ENCODE measurements at places on chromosomes 1 and 21.

- no peak for DNase-seq
These were observed 33.4 kb upstream of the SMYD2 start for GRCh38 chr1:214247501-214248041.

- no peak for DNase-seq
These were observed 80.9 kb upstream of the SYT6 start for GRCh38 chr1:114234408-114235124.

DNA sequence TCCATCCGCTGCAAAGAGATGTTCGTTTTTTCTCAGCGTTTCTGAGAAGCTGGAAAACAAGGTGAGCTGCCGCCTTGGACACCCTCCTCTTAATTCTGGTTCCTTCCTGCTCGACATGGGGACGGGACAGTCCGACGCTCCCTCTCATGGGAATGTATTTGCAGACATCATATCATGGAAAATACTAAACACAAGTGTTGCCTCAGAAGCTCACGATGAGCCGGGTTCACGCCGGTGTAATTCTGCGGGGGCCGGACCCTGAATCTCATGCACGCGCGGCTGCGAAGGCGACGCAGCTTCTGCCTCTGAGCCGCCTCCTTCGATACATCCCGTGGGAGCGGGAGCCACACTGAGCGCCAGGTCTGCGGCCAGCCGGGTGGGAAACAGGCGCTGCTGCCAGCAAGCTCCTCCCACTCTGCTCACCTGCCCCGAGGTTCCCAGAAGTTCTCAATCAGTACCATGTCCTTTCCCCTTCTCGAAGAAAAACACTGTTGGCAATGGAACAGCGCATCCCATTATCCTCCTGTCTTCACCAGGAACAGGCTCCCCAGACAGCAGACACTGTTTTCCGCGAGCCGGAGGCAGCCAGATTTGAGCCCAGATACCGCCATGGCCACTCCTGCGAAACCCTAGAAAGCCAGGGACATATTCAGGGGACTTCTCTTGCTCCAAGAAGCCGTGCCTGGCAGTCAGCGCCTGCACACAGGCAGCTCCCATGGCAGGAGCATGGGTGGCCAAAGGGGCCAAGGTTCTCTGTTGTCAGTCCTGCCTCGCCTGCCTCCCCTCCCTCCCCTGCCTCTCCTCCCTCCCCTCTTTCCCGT is 98.0 kb downstream of the WDR4 start:
- DNase-seq: no peak

DNA sequence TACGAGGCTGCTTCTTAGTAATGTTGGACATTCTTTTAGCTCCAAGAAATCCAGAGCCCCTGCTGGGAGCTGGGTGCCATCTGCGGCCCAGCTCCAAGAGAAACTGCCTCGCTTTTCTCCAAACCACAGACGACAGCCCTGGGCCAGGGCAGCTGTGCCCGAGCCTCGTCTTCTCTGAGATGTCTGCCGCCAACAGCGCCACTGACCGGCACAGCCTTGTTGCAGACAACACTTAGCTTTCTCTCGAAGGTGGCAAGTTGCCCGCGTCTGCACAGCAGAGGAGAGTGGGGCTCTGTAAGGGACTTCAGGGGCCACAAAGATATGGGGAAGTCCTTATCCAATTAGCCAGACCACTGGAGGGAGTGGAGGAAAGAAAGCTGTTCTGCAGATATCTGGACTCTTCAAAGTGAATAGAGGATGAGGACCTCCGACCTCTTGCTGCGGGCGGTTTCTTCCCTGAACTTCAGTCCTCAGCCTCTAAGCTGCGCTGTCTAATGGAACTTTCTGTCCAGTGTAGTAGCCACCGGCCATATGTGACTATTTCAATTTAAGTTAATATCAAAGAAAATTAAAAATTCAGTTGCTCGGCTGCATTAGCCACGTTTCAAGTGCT is 63.9 kb upstream of the DISP3 start:
- no peak for DNase-seq

- no peak for DNase-seq
These were observed 1.9 kb downstream of the RGS18 start for GRCh38 chr1:192160196-192160595.

- no peak for DNase-seq
These were observed 10.2 kb upstream of the TARBP1 start for GRCh38 chr1:234489007-234489697.

- no peak for DNase-seq
These were observed 80.3 kb downstream of the OSBPL9 start for GRCh38 chr1:51697166-51697565.

GRCh38 chr1:221723018-221723847 is 18.7 kb downstream of the DUSP10 start:
- DNase-seq: no peak

- DNase-seq: no peak
These were observed 85.5 kb downstream of the FBXO2 start for GRCh38 chr1:11568687-11569086.

DNA sequence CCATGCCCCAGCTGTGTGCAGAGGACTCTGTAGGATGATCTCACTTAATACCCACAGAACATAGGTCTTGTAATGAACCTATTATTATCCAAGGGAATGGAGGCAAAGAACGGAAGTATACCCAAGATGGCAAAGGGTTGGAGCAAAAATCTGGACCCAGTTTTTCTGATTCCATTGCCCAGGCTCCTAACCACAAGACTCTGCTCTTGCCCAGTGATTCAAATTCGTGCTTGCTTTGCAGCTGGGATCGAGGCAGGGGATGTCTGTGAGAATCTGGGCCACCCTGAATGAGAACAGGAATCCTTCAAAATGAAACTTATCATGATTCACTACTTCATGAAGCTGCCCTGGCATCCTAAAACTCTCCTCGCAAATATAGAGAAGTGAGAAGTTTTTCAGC is 97.5 kb upstream of the KCNJ6 start:
- no peak for DNase-seq

GRCh38 chr1:157868654-157869053 is 27.0 kb upstream of the CD5L start:
- no peak for DNase-seq

DNA sequence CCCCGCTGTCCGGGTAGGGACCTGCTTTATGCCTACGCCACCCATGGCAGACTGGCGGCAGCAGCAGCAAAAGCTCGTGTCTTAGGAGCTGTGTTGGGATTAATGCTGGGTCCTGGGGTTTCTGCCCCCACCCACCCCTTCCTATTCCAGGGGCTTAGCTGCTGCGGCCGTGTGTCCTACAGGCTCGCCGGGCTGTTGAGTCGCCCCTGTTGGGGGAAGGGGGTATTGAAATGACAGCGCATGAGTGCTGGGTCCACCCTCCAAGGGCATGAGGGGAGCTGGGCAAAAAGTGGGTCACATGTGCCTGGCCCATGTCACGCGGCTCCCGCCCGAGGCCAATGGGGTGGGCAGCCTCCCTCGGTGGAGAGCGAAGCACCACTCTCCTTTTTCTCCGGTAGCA is 118.3 kb upstream of the COL6A1 start:
- no peak for DNase-seq

- no peak for DNase-seq
These were observed 21.9 kb downstream of the LRRC8D start for GRCh38 chr1:89842567-89843272.

- no peak for DNase-seq
These were observed 286.2 kb upstream of the DUSP10 start for GRCh38 chr1:222028116-222028515.

DNA sequence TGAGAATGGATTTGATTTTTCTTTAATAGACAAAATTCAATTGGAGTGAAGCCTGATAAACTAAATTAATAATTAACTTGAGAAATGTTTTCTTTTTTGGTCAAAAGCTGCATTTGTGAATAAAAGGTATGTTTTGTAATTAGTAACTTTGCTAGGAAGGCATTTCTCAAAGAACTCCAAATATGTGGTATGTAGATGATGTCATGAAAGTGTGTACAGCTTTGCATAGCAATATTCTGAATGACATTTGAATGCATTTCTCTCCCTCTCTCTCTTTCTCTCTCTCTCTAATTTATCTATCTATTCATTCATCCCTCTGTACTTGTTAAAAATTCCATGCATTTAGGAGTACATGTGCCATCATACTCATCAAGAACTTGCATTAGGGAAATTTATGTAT is 109.1 kb upstream of the ADAMTS5 start:
- no peak for DNase-seq

DNA sequence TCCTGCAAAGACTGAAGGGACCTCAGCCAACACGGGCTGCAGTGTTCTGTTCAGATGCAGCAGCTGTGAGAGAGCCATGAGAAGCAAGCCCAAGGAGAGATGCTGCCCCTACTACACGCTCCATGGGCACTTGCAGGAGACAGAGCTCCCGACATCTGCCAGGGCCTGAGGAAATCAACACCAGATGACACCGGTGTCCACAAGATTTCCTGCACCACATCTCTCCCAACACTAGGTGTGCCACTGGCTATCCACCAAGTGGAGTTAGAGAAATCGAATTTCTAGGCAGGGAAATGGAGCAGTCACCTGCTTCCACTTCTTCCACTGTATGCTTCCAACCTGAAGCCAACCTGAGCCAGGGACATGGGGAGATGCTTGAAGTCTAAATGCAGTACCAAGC is 445.3 kb downstream of the RWDD3 start:
- no peak for DNase-seq

DNA sequence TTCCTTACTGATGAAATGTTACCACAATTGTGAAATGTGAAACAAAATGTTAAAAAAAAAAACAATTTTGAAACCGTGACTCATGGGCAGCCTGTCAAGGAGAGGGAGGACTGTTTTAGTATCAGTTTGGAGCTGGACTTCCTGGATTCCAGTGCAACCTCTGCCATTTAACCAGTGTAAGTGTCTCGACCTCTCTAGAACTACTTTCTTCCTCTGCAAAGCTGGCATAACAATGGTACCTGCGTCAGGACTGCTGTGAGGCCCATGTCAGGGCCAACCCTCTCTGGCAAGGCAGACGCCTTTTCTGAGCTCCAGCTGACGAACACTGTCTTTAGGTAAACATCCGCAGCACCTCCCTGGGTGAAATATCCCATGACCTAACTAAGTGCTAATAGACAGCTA is 20.9 kb downstream of the URB1 start:
- DNase-seq: no peak

DNA sequence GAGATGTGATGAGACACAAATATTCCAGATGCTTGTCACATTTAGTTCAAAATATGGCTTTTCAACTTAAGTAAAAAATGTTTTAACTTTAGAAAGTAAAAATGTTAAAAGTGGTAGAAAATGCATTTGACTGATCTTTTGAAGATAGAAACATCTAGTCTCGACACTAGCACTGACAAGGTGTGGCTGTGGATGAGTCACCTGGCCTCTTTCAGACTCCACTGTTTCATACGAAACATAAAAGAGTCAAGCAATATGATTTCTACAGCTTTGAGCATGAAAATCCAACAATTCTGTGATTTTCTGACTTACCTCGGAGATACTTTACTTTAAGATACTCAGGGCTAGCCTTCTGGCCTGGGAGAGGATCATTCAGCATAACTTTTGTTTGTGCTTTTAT is 47.7 kb downstream of the TTC13 start:
- no peak for DNase-seq

- no peak for DNase-seq
These were observed 918 bp downstream of the IFNLR1 start for GRCh38 chr1:24186031-24186710.

DNA sequence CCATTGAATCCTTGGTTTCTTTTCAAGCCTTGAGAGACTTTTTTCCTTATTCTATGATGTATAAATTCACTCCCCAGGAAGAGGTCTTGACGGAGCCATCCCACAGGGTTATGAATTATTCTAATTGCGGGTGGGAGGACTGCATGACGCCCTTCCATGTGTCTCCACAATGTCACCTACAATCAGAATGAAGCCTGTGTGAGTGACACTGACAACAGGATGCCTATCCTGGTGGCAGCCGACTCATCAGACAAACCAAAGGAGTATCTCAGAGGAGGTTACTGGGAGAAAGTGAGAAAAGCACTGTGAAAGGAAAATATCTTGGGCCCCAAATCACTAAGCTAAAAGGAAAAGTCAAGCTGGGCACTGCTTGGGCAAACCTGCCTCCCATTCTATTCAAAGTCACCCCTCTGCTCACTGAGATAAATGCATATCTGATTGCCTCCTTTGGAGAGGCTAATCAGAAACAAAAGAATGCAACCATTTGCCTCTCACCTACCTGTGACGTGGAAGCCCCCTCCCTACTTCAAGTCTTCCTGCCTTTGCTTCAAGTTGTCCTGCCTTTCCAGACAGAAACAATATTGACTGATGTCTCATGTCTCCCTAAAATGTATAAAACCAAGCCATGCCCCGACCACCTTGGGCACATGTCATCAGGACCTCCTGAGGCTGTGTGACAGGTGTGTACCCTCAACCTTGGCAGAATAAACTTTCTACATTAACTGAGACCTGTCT is 98.4 kb downstream of the SMYD2 start:
- DNase-seq: no peak

GRCh38 chr1:181206513-181206912 is 118.0 kb downstream of the IER5 start:
- DNase-seq: no peak

GRCh38 chr1:14955976-14956375 is 197.6 kb upstream of the TMEM51 start:
- DNase-seq: no peak

- peak; percentile 68 for DNase-seq
These were observed 1.1 kb upstream of the LCK start for GRCh38 chr1:32249831-32250525.

DNA sequence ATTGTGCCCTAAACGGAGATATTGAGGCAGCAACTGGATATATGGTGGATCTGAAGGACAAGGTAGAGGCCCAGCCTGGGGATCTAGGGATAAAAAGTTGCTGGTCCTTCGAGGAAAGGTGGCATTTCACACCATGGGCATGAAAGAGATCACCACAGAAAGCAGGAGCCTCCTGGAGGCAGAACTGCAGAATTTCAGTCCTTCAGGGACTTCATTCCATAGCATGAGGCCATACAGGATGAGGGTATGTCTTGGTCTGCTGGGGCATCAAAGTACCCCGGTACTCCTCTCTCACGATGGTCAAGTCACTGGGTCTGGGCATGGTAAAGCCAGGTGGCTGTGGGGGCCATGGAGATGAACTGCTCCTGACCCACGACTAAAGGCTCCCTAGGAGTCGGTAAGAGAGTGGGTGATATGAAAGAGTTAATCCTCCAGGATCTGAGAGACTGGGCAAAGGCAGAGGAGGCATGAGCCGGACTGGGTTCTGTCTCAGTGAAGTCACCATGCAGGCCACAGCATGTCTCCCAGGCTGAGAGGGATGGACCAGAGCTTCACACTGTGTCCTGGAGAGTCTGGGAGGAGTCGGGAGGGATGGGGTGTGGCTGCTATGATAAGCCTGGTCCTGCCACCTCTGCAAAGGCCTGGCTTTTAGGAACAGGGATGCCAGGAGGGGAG is 5.8 kb upstream of the SPRR5 start:
- DNase-seq: no peak

GRCh38 chr21:41374177-41374712 is 12.4 kb downstream of the MX2 start:
- peak; percentile 6 for DNase-seq

DNA sequence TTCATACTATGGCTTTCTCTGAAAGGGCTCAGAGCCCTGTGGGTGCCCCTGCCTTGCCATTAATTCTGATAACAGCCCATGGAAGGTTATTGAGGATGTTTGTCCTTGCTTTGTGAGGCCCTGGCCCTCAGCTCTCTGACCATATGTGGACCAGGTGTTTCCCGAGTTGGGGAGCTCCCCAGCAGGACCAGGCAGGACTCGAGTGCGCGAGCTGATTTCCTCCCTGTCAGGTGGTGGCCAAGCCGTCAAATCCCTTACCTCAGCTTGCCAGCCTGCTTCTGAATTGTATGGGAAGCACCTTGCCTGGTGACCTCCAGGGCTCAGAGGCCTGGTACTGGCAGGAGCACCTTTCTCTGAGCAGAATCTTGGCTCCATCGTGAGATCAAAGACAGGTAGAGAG is 17.9 kb upstream of the SDE2 start:
- DNase-seq: no peak

GRCh38 chr1:15948595-15949452 is 27.1 kb downstream of the ZBTB17 start:
- DNase-seq: no peak

GRCh38 chr1:43858324-43858723 is 75.3 kb upstream of the ARTN start:
- DNase-seq: no peak
